Stimulated activated CD8-positive, alpha-beta memory T cell treated with anti-CD3 and anti-CD28 coated beads, Interleukin-2, amount 100 ng/mL, for 1 hour (primary cell): ENCODE measurements at places on chromosomes 11 and 22.

DNA sequence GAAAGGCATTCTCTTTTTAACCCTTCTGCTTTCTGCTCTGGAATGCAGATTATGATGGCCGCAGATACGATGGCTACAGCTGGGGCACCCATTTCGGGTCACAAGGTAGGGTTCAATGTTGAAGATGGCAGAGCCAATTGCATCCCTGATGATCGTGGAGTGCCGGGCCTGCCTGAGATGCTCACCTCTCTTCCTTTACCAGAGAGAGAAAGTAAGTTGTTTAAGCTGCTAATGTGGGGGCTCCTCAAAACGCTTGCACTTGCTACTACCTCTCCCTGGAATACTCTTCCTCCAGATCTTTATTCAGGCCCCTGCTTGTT, 50.8 kb upstream of the PRDM11 start:
- no peak for DNase-seq

DNA sequence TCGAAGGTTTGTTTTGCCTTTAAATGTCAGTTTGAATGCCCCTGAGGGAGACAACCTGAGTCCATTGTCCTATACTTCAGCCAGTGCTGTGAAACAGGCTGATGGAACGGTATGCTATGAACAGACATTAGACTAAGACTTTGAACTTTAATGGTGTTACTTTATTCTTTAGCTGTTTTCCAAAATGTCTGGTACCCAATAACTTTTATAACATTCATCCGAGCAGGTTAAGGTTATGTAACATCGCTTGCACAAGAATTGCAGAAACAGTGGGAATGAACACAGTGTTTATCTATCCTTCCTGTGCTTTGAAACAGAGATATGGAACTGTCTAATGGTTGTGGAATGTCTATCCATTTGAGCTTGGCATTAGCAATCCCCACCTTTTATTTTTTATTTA, 12.5 kb upstream of the PTS start:
- no peak for DNase-seq

DNA sequence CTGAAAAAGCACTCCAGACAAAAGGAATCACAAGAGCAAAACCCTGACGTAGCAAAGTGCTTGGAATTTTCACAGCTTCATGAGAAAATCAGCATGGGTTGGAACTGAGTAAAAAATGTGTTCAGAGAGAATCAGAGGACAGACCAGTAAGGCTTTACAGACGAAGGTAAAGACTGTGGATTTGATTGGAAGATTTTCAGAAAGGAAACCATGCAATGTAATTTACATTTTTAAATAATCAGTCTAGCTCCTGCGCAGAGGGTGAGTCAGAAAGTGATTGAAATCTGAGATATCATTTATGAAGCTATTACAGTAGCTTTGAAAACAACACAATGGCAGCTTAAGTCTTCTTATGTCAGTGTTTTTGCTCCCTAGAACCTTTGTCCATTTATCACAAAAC, 1122.3 kb downstream of the LRRC4C start:
- no peak for DNase-seq

- no peak for DNase-seq
Observed at GRCh38 chr11:35216962-35217678, 78.1 kb downstream of the CD44 start.

DNA sequence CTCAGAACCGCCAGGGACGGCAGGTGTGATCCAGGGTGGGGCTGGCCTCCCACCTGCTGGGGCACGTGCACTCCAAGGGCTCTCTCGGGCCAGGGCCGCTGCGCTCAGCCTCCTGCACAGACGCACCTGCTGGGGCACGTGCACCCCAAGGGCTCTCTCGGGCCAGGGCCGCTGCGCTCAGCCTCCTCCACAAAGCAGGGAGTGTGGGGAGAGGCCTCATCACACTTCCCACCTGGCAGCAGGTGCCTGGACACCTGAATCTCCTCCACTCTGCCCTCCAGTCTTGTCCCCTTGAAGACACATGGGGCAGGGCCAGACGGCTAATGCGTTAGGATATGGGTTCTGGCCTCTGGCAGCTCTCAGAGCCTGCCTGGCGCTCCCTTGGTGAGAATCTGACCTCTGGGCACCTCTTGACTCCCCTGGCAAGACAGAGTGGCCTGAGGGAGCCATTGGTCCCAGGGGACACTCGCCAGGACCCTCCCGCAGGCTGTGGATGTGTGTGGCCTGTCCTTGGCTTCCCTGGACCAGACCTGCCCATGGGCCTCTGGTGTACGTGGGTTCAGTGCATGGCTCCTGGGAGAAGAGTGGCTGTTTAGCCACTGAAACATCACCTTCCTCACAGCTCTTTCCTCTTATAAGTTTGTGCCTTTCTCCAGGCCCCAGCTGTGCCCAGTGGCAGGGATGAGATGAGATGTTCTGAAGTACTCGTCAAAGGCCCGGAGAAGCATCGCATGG, 73.5 kb downstream of the BRD1 start:
- no peak for DNase-seq

DNA sequence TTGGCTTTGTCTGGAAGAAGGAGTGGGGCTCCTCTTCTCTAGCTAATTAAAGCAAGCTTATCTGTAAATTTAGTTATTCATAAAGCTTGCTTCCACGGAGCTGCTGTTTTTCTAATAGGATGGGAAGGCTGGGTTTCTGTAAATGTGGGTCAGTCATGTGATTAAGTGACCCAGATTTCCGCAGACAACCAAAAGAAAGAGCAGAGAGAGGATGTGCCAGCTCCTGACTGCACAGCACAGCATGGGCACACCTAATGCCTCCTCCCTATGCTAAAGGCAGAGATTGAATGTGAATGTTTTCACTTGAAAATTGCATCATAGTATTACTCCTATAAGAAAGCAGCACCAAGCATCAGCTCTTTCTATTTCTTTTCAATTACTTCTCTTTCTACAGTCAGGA, 160.2 kb downstream of the FAT3 start:
- DNase-seq = no peak

DNA sequence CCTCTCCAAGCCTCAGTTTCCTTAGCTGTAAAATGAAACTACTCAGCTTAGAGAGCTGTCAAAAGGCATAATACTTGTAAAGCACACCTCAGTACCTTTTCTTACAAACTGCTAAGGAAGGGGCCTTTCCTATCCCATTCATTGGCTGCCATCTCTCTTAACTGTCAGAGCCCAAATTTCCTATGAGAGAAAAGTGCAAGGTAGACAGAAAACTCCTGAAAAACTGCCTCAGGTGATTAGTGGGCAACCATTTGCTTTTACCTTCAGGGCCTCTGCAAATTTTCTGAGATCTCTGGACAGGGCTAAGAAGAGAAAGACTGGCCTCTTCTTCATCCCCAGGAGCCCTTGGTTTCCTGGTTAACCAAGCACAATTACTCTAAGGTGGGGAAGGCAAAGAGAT, 13.8 kb downstream of the LARGE1 start:
- DNase-seq = no peak
